Left kidney (tissue), 8 donors: ENCODE measurements at places on chromosomes 5 and 9. TPM values are rescaled to one million over a fixed set of nuclear protein-coding genes. Genes with fewer than 3 reads are reported as not detected.

Gene CDKN2A
- polyA plus RNA-seq: 0.35 TPM

Gene NME5
- polyA plus RNA-seq: 31.8 TPM

Gene NREP
- 845 TPM for polyA plus RNA-seq

Gene RAD17
- 48.0 TPM for polyA plus RNA-seq

Gene GPR21
- polyA plus RNA-seq: 0.62 TPM

Gene PLAC8L1
- polyA plus RNA-seq: 2.4 TPM

Gene AK8
- polyA plus RNA-seq: 3.9 TPM

Gene PCDHA11
- 0.52 TPM for polyA plus RNA-seq

Gene SPAG8
- polyA plus RNA-seq: 10.4 TPM

Gene PRUNE2
- 16.4 TPM for polyA plus RNA-seq

Gene TAS2R1
- 0.42 TPM for polyA plus RNA-seq

Gene NEUROG1
- not detected for polyA plus RNA-seq

Gene SHB
- polyA plus RNA-seq: 14.1 TPM

Gene HIGD2A
- 89.8 TPM for polyA plus RNA-seq

Gene RECK
- polyA plus RNA-seq: 30.0 TPM

Gene ADAMTSL1
- 16.3 TPM for polyA plus RNA-seq

Gene TLX3
- not detected for polyA plus RNA-seq

Gene TCF7
- polyA plus RNA-seq: 13.0 TPM

Gene SPATA31C1
- polyA plus RNA-seq: 0.58 TPM

Gene NRARP
- polyA plus RNA-seq: 5.1 TPM

Gene ASS1
- polyA plus RNA-seq: 281 TPM

Gene FOXD1
- polyA plus RNA-seq: 11.1 TPM

Gene ADAMTS2
- 7.8 TPM for polyA plus RNA-seq

Gene FUT7
- polyA plus RNA-seq: not detected

Gene SPINK6
- not detected for polyA plus RNA-seq

Gene IFNK
- polyA plus RNA-seq: not detected

Gene EGR1
- polyA plus RNA-seq: 244 TPM

Gene CDH9
- 21.8 TPM for polyA plus RNA-seq

Gene AGXT2
- polyA plus RNA-seq: 45.6 TPM

Gene ANKRD20A1
- 6.1 TPM for polyA plus RNA-seq

Gene OR2S2
- not detected for polyA plus RNA-seq

Gene SLC45A2
- 1.0 TPM for polyA plus RNA-seq

Gene SLC6A3
- polyA plus RNA-seq: 0.60 TPM
